ENCODE measurements at places on chromosomes 1 and 21. TPM values are rescaled to one million over a fixed set of nuclear protein-coding genes. Genes with fewer than 3 reads are reported as not detected.

The C1orf21 gene
- 47.6 TPM for total RNA-seq

The NUP210L gene
- 0.43 TPM for total RNA-seq

The MMEL1 gene
- 0.48 TPM for total RNA-seq

The GNPAT gene
- total RNA-seq: 61.0 TPM

The SCP2 gene
- total RNA-seq: 155 TPM

The LHX4 gene
- total RNA-seq: not detected
